ENCODE measurements at places on chromosomes 2 and 18.

DNA sequence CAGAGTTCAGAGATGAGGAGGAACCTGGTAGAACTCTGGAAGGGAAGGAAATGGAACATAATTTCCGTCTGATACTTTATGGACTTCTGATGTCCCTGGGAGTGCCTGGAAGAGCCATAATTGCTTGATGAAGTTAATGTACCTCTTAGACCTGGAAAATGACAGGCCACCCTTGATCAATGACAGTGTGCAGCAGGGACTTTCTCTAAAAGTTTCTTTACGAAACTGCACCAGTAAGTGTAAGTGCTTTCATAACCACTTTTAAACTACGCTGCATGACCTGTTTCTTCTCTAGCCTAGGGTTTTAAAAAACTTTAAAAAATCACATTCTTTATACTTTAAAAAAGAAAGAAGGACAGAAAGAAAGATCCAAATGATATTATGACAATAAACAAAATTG is 164.5 kb downstream of the LPIN1 start:
- no peak for DNase-seq

DNA sequence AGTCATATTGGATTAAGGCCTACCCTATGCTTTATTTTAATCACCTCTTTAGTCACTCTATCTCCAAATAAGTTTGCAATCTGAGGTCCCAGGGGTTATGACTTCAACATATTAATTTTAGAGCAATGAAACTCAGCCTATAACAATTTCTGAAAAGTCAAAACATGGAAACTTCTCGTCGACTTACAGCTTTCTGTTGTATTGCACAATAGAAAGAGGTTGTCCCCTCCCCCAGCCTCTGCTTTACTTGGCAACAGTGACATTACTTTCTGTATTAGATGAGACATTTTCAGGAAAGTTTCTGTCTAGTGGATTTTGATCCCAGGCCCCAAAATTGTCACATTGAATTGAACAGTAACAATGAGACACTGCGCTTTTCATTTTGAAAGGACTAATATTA is 326.4 kb downstream of the THSD7B start:
- DNase-seq = no peak

- no peak for DNase-seq
Measured at GRCh38 chr2:73116182-73116960, 3.6 kb upstream of the RAB11FIP5 start.

DNA sequence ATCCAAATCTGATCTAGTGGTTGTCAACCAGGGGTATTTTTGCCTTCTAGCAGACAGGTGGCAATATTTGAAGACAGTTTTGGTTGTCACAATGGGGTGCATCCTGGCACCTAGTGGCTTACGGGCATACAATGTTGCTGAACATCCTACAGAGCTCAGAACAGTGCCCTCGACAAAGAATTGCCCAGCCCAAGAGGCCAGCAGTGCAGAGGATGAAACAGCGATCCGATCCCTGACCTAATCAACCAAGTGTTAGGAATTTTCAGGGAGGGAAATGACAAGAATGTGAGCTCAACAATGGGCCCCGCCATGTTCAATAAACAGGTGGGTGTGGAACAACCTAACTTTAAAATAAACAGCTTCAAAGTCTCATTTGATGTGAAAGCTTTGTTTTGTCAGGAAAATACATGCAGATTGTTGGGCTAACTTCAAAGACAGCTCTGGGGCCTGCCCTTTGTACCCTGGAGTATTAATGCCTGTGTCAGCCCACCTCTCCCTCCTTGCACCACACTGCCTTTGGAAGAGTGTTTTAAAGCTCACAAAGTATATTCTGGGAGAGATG is 22.5 kb upstream of the SCYGR5 start:
- DNase-seq = no peak

- DNase-seq = no peak
Measured at GRCh38 chr2:83067947-83068346, 1391.1 kb downstream of the SUCLG1 start.

DNA sequence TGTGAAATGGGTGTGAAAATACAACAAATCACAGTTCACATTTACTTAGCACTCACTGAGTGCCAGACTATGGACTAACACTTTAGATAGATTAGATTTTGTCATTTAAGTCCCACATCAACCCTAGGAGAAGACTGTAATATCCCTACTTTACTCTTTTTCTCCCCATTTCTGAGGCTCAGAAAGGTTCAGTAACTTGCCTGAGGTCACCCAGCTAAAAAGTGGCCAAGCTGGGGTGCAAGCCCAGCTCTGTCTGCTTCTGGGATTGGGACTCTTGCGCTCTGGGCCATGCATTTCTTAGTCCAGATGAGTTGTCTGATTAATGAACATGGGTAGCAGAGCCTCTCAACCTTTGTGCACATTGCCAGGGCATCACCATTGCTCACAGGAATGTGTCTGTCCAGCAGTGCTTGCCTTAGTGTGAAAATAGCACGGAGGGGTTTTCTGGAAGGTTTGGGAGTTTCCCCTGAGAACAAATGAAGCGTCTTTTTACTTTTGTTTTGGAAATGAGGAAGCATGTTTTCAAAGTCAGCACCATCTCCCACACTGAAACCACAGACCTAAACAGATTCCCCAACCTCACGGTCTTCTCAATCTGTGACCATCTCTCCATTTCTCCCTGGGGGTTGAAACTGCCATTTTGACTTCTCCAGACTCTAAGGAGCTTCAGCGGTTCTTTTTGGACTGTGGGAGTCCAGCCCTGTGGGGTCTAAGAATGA is 31.9 kb downstream of the NRP2 start:
- peak; percentile 44 for DNase-seq

DNA sequence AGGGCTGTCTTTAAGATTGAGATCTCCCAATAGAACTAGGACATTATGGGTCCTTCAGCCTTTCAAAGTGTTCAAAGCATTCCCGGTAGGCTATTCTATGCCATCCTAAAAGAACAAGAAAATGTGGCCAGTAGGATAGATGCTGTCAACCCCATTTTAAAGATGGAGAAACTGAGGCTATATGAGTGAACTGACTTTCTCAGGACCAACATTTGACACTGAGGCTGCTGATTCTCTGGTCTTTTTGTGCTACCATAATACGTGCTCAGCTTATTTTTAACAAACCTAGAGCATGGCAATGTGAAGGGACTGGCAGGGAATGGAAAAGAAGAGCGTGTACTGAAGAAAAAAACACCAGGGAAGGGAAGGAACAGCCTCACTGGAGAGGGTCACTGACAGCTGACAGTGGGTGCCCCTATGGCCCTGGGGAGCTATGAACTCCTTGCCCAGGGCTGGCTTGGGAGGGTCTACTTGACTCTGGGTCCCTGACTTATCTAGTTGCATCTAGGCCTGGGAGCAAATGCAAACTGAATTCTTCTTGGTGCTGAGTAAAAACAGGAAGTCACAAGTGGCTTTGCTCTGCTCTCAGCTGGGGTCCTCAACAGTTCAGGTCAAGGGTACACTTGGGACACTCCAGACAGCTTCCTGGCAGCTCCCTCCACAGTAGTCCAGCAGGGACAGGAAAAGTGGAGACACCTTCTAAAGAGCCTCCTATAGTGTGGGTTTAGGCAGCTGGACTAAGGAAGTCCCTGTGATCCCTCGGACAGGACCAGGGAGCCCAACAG is 2.3 kb downstream of the CYRIA start:
- DNase-seq = no peak

DNA sequence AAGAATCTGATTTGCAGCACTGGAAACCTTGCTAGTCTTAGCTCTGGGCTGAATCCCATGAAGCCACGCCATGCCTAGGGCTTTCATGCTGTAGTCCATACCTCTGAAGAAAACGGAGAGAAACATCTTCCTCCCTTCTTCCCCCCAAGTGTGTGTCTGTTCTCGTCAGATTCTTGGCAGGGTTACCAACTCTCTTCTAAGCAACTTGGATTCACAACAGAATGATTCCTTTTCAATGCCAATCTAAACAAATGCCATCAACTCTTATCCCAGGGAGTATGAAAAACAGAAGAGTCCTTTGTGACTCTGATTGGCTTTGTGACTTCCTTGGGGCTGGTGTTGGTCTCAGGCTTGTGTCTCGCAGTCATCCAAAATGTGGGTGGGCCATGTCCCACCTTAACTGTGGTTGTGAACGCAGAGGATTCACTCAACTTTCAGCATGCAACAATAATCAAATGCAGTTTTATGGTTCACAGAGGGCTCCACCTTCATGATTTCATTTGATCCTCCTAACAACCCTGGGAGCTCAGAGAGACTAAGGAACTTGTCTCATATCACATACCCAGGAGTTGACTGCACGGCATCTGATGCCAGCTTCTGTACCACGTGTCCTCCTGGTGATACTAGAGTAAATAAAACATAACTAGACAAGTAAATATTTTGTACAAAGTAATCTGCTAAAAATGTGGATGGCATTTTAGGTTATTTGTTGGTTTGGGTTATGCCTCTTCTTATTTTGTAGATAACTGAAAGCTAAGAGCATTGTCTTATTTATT is 186.0 kb upstream of the TNP1 start:
- no peak for DNase-seq

GRCh38 chr18:21904856-21905255 is 164.3 kb downstream of the MIB1 start:
- no peak for DNase-seq
